ENCODE measurements at places on chromosomes 3 and 15. TPM values are rescaled to one million over a fixed set of nuclear protein-coding genes. Genes with fewer than 3 reads are reported as not detected.

Gene NR1I2
- not detected for total RNA-seq

Gene ROBO1
- 25.4 TPM for total RNA-seq

Gene CLDN16
- 1.3 TPM for total RNA-seq

Gene C3orf80
- total RNA-seq: under 0.01 TPM

Gene ONECUT1
- not detected for total RNA-seq

Gene LRRIQ4
- total RNA-seq: not detected

Gene STRA6
- 0.96 TPM for total RNA-seq

Gene ARGFX
- total RNA-seq: not detected

Gene SI
- not detected for total RNA-seq

Gene ZPLD1
- total RNA-seq: 1.7 TPM

Gene DLL4
- under 0.01 TPM for total RNA-seq

Gene NAALADL2
- total RNA-seq: 2.2 TPM

Gene LRRC34
- 0.64 TPM for total RNA-seq

Gene LDHAL6B
- not detected for total RNA-seq

Gene CADM2
- 0.64 TPM for total RNA-seq

Gene SYNPR
- total RNA-seq: not detected

Gene ACKR2
- total RNA-seq: 1.7 TPM

Gene HHATL
- not detected for total RNA-seq

Gene FSIP1
- 14.5 TPM for total RNA-seq

Gene B4GALT4
- total RNA-seq: 25.3 TPM

Gene DNAJB11
- 51.6 TPM for total RNA-seq

Gene RLBP1
- total RNA-seq: 0.96 TPM

Gene CHRNA5
- 2.6 TPM for total RNA-seq

Gene IQCF5
- total RNA-seq: not detected

Gene FGD5
- under 0.01 TPM for total RNA-seq

Gene GRAMD2A
- total RNA-seq: 9.0 TPM

Gene DUOX1
- 34.3 TPM for total RNA-seq

Gene NLGN1
- total RNA-seq: 0.21 TPM

Gene MNS1
- 0.48 TPM for total RNA-seq

Gene SPINK8
- not detected for total RNA-seq

Gene RTP4
- total RNA-seq: not detected

Gene GPR62
- total RNA-seq: not detected

Gene FRMD5
- total RNA-seq: 1.7 TPM

Gene CHRFAM7A
- total RNA-seq: not detected

Gene CACNA2D2
- total RNA-seq: not detected

Gene PLSCR5
- total RNA-seq: not detected

Gene CLEC3B
- not detected for total RNA-seq

Gene PLA2G4F
- 3.9 TPM for total RNA-seq

Gene CTXN2
- not detected for total RNA-seq

Gene KCNMB2
- not detected for total RNA-seq

Gene ALPK3
- under 0.01 TPM for total RNA-seq

Gene GHSR
- not detected for total RNA-seq

Gene CLDN1
- total RNA-seq: 24.5 TPM

Gene ANKRD63
- total RNA-seq: not detected

Gene SPSB4
- total RNA-seq: under 0.01 TPM

Data from tracheal epithelial cell (primary cell).